ENCODE measurements at places on chromosomes 6 and 20.

DNA sequence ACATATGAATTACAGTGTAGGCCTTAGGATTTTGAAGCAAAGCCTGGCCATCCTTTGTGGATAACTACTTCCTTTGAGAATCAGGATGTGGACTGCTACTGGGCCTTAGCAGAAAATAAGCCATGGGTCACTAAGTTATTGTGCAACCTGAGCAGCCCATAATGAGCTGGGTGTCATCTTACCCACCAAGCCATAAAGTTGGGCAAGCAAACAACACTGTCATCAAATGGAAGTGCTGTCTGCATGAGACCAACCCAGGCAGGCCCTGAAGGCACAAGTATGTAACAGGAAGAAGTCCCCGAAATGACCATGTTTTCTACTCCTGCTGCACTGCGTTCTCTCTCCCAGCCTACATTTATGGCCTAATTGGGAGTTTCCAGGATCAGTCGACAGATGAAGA, 205.6 kb upstream of the GGTLC1 start:
- DNase-seq = no peak

- DNase-seq = no peak
These were observed 966.6 kb upstream of the SLC35B3 start for GRCh38 chr6:9401960-9402359.

DNA sequence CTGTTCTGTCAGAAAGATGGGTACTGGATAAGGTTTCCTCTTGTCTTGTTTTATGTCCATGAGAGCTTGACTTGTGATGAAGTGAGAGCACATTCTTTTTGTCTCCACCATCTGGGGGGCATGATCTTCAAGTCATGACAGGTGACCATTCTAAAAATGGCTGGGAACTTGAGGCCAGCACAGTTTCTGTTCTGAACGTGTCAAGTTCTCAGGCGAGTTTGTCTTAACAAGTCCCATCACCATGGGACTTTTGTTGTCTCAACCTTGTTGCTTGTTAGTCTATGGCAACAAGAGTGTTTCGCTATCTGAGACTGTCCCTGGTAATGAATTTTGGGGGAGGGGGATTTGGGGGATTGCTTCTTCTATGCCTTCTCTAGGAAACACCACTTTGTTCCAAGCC, 25.6 kb upstream of the ENPP4 start:
- DNase-seq = no peak

DNA sequence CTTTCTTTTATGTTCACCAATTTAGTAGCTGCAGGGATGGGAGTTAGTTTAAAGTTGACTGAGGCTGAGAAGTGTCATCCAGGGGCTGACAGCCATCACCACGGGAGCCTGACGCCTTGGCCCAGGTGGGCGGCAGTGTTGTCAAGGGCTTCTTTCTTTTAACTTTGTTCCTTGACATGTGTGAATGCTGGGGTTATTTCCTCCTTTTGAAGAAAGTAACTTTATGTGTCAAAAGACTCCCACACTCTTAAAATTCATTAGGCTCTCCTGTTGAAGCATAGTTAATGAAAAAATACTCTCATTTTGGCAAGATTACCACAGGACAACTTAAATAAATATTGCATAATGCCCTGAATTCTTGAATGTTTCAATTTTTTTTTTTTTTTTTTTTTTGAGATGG, 50.0 kb downstream of the SASH1 start:
- no peak for DNase-seq

- DNase-seq = no peak
These were observed 1.3 kb downstream of the RNF146 start for GRCh38 chr6:127267646-127268625.

GRCh38 chr6:113461153-113461932, 395.8 kb upstream of the MARCKS start:
- DNase-seq = no peak

- DNase-seq = no peak
These were observed 11.9 kb downstream of the GPX5 start for GRCh38 chr6:28537509-28538140.

GRCh38 chr6:32885698-32886286, 31.8 kb downstream of the PSMB9 start:
- DNase-seq = no peak

GRCh38 chr6:144185133-144185836, 35.0 kb downstream of the STX11 start:
- no peak for DNase-seq

DNA sequence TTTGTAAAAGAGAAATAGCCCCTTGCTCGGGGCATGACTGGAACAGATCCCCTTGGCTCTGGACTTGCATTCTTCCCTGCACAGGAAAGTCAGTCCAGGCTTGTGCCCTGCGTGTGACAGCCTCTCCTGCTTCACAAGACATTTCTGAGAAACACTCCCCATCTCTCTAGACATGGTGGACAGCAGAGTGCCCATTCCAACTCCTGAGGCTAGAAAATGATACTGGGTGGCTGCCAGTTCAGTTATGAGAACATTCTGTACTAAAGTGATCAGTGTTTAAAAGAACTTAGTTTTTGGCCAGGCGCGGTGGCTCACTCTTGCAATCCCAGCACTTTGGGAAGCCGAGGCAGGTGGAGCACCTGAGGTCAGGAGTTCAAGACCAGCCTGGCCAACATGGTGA, 41.3 kb downstream of the TGM3 start:
- DNase-seq = no peak

GRCh38 chr6:13217206-13217905, 111.0 kb downstream of the TBC1D7 start:
- DNase-seq = no peak

- no peak for DNase-seq
These were observed 435.2 kb upstream of the CDH4 start for GRCh38 chr20:60816901-60817300.

- DNase-seq = no peak
These were observed 199.0 kb downstream of the DLL1 start for GRCh38 chr6:170091639-170092579.

GRCh38 chr20:1628621-1629020, 8.8 kb upstream of the SIRPB1 start:
- DNase-seq = no peak

GRCh38 chr6:93088621-93089501, 330.5 kb downstream of the EPHA7 start:
- no peak for DNase-seq

DNA sequence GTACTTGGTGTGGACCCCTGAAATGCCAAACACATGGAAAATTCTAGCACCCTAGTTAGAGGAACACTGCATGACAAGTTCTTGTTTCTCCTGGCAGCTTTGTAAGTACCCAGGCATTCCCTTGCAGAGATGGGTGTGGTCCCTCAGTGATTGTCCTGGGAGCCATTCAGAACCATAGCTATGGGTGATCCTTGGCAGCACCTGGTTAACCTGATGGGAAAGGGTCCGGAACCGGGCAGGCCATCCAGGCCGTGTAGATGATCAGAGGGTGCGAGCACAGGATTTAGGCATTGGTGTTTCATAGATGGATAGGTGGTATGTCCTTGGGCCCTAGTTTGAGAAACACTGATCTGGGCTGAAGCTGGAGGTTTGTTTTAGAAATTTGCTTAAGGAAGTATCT, 95.8 kb downstream of the RPP40 start:
- no peak for DNase-seq

DNA sequence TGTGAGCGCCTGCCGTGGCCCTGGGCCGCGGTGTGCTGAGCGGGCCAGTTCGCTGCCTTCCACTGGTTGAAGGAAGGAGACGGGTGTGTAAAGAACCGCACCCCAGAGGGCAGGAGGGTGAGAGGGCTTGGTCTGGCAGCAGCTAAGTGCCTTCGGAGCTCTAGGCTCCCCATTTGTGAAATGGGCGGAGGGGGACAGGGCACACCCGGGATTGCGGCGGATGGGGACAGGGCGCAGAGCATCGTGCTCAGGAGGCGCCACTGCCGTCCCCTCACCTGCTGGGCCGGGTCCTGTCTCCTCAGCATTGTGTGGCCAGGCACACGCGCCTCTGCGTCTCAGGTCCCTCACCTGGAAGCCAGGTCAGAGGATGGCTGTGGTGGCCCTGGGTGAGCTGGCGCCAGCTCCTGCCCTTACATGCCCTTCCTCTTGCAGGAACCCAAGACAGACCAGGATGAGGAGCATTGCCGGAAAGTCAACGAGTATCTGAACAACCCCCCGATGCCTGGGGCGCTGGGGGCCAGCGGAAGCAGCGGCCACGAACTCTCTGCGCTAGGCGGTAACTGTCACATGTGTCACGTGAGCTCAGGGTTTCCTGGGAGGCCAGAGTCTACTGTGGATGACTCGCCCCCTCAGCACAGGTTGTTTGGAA, 3.1 kb downstream of the ADRM1 start:
- no peak for DNase-seq

DNA sequence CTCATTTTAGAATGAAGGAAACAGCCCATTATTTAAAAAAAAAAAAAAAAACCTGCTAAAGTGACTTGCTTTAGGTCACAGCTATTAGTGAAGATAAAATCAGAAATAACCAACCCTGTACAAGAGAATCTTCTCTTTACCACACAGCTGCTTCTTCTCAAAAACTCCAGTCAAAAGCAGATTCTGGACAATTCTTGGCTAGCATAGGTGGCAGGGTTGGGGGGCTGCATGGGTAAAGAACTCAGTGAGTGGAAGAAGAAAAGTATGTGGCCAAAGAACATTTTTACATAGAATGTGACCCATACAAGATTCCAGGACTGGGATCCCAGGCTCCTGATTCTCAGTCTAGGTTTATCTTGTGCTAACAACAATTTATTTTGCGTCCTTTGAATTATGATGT, 9.4 kb upstream of the FRK start:
- DNase-seq = no peak

- DNase-seq = no peak
These were observed 845.9 kb downstream of the EYS start for GRCh38 chr6:64861039-64861651.

DNA sequence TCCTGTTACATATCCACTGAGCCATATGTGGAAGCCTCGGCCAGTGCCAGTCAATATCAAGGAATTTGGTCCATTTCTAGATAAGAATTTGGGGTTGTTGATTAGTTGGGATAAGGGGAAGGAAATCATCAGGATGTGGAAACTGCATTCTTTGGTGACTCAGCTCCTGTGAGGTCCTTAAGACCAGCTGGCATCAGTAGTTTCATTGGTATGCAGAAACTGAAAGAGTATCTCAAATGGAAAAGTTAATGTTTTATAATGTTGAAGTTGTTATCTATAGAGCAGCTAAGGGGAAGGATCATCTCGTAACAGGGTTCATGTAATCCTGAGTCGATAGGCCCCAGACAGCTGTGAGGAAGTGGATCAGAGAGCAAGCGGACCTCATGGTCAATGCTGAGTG, 87.9 kb upstream of the PRND start:
- no peak for DNase-seq

- DNase-seq = no peak
These were observed 59.7 kb downstream of the PFDN4 start for GRCh38 chr20:54267483-54268003.

DNA sequence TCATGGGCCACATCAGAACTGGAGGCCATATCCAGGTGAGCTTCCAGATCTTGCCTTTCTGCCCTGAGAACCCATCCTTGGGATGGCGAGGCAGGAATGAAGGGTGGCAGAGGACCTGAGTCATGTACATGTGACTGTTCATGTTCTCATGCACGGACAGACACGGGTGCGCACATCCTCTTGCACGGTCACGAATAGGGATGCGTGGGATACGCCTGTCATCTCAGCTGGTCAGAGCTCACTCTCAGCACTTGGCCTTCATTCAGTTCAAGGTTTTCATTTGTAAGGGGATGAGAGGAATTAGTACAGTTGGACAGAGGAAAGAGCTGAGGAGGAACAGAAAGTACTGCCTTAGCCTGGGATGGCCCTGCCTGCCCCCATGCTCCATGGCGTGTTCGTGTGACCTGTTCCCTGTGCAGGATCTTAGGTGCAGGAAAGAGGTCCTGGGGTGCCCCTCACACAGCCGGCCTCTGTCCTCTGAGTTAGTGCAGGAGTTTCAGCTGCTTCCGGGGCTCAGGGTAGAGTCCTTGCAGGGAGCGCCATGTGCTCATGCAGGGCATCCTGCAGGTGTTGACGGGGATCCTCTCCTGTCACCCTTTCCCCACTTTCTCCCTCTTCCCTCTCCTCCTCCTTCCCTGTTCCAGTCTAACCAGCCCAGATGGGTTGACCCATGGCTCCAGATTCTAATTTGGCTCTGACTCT, 173.4 kb downstream of the DTNBP1 start:
- no peak for DNase-seq

DNA sequence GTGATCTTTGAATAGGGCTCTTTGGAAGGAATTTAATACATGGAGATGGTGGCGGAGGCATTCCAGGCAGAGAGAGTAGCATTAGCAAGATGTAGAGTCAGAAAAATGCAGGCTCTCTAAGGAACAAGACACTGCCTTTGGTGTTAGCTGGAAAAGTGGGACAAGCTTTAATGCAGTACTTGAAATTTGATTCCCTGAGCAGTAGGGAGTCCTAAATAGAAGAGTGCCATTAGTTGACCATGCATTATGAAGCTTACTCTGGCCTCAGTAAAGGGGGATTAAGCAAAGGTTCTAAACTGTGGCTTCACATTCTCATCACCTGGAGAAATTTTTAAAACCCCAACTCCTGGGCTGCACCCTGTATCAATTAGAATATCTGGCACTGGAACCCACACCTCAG, 494.8 kb upstream of the SOX4 start:
- no peak for DNase-seq

- DNase-seq = no peak
These were observed 19.2 kb upstream of the HAO1 start for GRCh38 chr20:7959484-7959883.

DNA sequence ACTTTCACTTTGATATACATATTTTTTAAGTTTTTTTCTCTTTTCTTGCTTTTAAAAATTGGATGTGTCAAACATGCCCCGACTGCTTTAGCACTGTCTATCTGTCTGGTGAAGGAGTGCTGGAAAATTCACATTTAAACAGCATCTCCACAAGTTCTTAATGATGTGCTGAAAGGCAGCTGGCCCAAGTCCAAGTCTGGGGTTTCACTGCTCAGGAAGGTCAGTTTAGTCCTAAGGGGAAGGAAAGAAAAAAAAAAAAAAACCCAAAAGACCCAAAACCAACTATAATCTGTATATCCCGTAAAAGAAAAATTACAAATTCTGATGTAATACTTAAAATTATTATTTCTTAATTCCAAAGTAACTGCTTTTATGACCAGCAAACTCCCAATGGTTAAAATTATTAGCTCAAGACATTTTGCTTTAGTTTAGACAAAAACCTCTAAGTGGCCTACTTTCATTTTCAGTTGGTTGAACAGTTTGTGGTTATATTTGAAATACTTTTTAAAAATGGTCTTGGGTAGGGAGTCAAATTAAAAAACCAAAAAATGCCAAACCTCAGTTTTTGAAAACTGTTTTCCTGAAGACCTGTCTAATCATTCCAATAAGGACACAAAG, 79.5 kb upstream of the PREP start:
- DNase-seq = no peak

GRCh38 chr6:80489911-80490635, 383.6 kb downstream of the BCKDHB start:
- no peak for DNase-seq

- no peak for DNase-seq
These were observed 109.2 kb downstream of the FOXF2 start for GRCh38 chr6:1498491-1499113.

Measured in activated naive CD4-positive, alpha-beta T cell (primary cell).